ENCODE measurements at places on chromosomes 2 and 18. TPM values are rescaled to one million over a fixed set of nuclear protein-coding genes. Genes with fewer than 3 reads are reported as not detected.

VIT gene
- total RNA-seq = not detected

PKDCC gene
- not detected for total RNA-seq

ABHD1 gene
- total RNA-seq = 0.56 TPM

FKBP7 gene
- total RNA-seq = 2.8 TPM

TDRD15 gene
- total RNA-seq = not detected

KCNE4 gene
- not detected for total RNA-seq

CCDC121 gene
- total RNA-seq = 0.19 TPM

SPEG gene
- 2.8 TPM for total RNA-seq

IL18RAP gene
- total RNA-seq = 9.3 TPM

PROC gene
- total RNA-seq = not detected

SERPINB11 gene
- not detected for total RNA-seq

OXER1 gene
- total RNA-seq = 0.54 TPM

FEV gene
- not detected for total RNA-seq

NEU2 gene
- not detected for total RNA-seq

CLIP4 gene
- total RNA-seq = 19.7 TPM

RAB11FIP5 gene
- 8.3 TPM for total RNA-seq

RUFY4 gene
- 5.1 TPM for total RNA-seq

RAB27B gene
- 0.14 TPM for total RNA-seq

DNAH7 gene
- total RNA-seq = not detected

SULT1C2 gene
- total RNA-seq = not detected

GNAL gene
- 0.53 TPM for total RNA-seq

GREB1 gene
- total RNA-seq = 0.91 TPM

KLHL14 gene
- total RNA-seq = not detected

TSPYL6 gene
- total RNA-seq = not detected

CCBE1 gene
- total RNA-seq = 0.27 TPM

IL36G gene
- total RNA-seq = not detected

CEBPZ gene
- total RNA-seq = 79.1 TPM

EFHD1 gene
- 2.4 TPM for total RNA-seq

ACOXL gene
- total RNA-seq = not detected

ADRA2B gene
- 0.47 TPM for total RNA-seq

DQX1 gene
- total RNA-seq = 2.3 TPM

PLB1 gene
- total RNA-seq = 0.89 TPM

UGT1A8 gene
- not detected for total RNA-seq

IL1RN gene
- 2.1 TPM for total RNA-seq

TNS1 gene
- total RNA-seq = 5.1 TPM
